ENCODE measurements at places on chromosomes 4 and X.

- no peak overlapping the region for H3K27ac ChIP-seq
- no peaks in the 10 kb centered on the region for H3K27me3 ChIP-seq
- no peaks in the 10 kb centered on the region for H3K36me3 ChIP-seq
- no peaks in the 10 kb centered on the region for H3K4me1 ChIP-seq
These were observed 1073.4 kb downstream of the NLGN4X start for GRCh38 chrX:5155301-5155700.

DNA sequence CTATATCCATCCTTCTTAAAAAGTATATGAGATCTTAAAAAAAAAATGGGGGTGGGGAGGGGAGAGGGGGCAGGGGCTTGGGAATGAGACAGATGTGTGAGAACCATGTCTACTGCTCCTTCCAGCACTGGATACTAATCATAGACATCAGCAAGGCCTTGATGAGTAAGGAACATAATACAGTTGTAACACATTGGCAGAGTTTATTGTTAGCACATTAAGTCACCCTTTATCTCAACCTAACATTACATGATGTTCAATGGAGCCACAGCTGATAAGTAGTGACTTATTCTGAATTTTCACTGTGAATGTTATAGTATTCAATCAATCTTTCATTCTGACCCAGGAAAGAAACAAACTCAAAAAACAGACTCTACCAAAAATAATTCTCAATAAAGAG lies 47.3 kb upstream of the KCNE5 start:
- H3K4me3 ChIP-seq = no peak overlapping the region
- H3K36me3 ChIP-seq = peaks cover 4% of the 10 kb centered on the region
- no peak for DNase-seq
- no peak overlapping the region for H3K27ac ChIP-seq
- H3K27me3 ChIP-seq = no peaks in the 10 kb centered on the region

DNA sequence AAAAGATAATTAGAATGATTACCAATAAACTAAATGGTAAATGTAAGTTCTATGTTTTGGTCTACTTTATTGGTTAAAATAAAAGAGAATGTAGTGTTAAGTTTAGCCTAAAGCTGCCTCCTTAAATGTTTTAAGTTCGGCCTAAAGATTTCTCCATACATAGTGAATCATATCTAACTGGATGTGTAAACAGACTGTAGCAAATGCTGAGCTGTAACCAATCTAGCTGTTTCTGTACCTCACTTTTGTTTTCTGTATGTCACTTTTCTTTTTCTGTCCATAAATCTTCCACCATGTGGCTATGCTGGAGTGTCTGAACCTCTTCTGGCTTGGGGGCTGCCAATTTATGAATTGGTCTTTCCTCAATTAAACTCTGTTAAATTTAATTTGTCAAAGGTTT lies 121.2 kb downstream of the TBCK start:
- H3K4me3 ChIP-seq = no peak overlapping the region
- no peaks in the 10 kb centered on the region for H3K27me3 ChIP-seq
- no peaks in the 10 kb centered on the region for H3K36me3 ChIP-seq
- H3K4me1 ChIP-seq = no peaks in the 10 kb centered on the region
- DNase-seq = no peak

GRCh38 chr4:181998398-181999295 lies 244.6 kb upstream of the TENM3 start:
- H3K4me1 ChIP-seq = no peaks in the 10 kb centered on the region
- H3K27ac ChIP-seq = no peak overlapping the region
- H3K27me3 ChIP-seq = no peaks in the 10 kb centered on the region
- no peak overlapping the region for H3K4me3 ChIP-seq
- no peaks in the 10 kb centered on the region for H3K36me3 ChIP-seq

- no peak overlapping the region for H3K4me3 ChIP-seq
- H3K27me3 ChIP-seq = no peaks in the 10 kb centered on the region
- H3K36me3 ChIP-seq = no peaks in the 10 kb centered on the region
- H3K27ac ChIP-seq = no peak overlapping the region
- H3K4me1 ChIP-seq = no peaks in the 10 kb centered on the region
These were observed 329.3 kb upstream of the RPS6KA3 start for GRCh38 chrX:20595928-20596575.

- H3K36me3 ChIP-seq = no peaks in the 10 kb centered on the region
- H3K4me1 ChIP-seq = no peaks in the 10 kb centered on the region
- no peaks in the 10 kb centered on the region for H3K27me3 ChIP-seq
These were observed 292.7 kb downstream of the SPOCK3 start for GRCh38 chr4:166941629-166942028.

All from thoracic aorta (tissue), 2 donors.